ENCODE measurements at places on chromosomes 4 and X.

GRCh38 chrX:14291666-14292500, 237.5 kb upstream of the GLRA2 start:
- no peak for DNase-seq

DNA sequence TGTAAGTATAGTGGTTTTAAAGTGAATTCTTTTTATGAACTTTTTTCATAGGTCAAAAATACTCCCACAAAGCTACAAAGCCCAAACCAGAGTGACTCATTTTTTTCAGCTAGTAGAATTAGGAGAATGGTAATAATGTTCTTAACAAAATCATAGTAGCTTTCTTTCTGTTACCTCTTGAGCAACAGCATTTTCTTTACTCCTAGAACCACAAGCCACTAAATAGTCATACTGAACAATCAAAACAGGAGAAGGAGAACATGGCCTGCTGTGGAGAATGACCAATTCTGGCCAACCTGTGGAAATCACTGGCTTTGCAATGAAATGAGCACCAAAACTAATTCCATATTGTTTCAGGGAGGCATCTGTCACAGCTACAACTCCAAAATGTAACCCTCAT, 112.9 kb downstream of the AMMECR1 start:
- no peak for DNase-seq

GRCh38 chr4:44845993-44846392, 119.6 kb upstream of the GNPDA2 start:
- DNase-seq, result no peak

DNA sequence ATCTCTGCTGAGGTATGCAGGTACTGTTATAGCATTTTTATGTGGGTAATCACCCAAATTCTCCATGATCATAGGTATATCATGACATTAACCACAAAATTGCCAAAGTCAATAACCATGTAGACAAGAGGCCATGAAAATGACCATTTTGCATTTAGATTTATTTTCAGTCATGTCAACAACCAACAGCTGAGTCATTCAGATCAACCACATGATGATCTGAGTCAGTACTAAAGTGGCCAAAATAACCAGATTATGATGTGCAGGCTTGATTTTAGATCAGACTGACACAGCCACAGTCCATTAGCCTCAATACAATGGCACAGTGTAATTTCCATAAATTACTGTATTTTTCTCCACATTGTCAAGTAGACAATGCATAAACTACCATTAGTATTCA, 240.5 kb downstream of the GRIA3 start:
- DNase-seq, result no peak

DNA sequence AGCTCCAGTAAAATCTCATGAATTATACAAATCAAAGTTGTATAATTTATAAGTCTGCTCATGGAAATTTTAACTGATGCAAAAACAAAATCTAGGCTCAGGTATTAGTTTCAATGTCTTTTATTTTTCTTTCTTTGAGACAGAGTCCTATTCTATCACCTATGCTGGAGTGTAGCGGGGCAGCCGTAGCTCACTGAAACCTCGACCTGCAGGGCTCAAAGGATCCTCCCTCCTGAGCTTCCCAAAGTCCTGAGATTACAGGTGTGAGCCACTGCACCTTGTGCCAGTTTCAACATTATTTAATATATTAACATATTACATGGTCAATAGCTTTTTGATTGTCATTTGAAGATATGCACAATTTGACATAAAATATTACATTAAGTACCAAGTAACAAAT, 678.7 kb downstream of the ARAP2 start:
- DNase-seq, result no peak

GRCh38 chr4:99808260-99808857, 8.3 kb upstream of the DAPP1 start:
- peak; percentile 60 for DNase-seq

DNA sequence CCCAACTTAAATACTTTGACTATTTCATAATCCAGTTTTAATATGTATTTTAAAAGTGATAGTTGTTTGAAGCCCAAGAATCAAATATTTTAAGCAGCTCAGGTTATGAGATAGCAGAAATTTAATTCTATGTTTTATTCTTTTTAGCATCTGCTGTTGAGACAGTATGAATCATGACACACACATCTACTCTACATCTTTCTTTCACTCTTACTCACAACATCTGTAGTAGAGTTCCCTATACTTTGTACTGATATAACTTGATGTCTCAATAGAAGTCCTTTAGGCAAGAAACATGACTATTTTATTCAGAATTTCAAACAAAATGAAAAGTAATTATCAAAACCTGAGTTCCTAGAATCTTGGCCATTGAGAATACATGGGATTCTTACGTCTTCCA, 187.9 kb upstream of the GNPDA2 start:
- no peak for DNase-seq

DNA sequence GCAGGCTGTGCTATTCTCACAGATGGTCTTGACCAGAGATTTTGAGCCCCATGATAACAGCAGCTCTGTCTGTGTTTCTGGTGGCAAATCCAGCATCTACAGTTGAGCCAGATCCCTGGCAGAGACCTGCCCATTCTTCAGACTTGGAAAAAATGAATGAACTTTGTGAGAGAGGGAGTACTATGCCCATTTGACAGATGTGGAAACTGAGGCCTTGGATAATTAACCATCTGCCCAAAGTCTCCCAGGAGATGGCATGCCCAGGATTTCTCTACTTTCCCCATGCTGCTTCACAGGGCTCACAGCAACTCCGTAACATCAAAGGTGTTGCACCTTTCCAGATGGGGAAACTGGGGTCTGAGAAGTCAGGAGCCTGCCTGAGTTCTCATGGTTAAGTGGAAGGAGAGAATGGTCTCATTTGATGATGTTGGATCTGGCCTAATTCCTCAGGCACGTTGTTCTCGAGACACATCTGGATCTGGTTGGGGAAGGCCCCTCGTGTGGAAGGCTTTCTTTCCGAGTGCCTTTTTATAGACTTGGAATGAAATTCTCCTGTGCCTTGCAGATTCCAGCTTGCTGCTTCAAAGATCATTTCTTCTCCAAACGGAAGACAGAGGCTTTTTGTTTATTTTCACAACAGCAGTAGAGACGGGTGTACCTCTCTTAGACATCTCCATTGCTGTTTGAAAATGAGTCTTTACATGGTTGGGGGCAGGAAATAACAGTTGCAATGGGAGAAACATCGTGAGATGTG, 73.3 kb upstream of the STX18 start:
- no peak for DNase-seq

DNA sequence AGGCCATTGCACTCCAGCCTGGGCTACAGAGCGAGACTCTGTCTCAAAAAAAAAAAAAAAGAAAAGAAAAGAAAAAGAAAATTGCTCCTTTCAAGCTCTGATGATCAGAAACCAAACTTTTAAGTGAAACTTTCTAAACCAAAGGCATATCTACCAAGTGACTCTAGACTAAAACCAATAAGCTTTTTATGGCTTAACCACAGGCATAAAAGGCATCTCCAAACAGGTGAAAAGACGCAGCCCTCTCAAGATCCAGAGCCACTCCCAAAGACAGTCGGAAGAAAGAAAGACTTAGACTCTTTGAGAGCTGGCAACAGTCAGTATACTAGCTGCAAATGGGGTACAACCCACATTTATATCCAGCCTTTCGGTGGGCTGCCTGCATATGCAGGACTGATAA, 117.1 kb upstream of the AP1S2 start:
- no peak for DNase-seq

- DNase-seq, result no peak
These were observed 84.1 kb downstream of the NHS start for GRCh38 chrX:17459008-17459611.

DNA sequence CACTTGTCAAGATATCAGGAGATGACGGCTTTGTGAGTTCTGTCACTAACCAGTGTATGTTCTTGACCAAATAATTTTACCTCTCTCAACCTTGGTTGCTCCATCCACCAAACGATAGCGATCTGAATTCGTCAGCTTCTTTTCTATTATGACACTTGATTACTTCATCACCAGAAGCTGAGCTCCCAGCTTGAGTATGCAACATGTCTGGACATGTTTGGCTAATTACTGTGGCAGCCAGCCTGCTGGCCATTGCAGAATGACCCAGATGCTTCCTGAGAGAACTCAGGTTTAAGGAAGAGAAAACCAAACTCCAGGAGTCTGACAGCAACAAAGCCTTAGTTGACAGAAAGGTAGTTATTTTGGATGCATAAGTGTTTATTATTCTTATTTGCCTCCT, 46.4 kb upstream of the PARM1 start:
- DNase-seq, result no peak

- DNase-seq, result peak; percentile 15
These were observed 26.6 kb downstream of the ZRSR2 start for GRCh38 chrX:15816886-15817285.

- no peak for DNase-seq
These were observed 41.7 kb downstream of the SEPTIN11 start for GRCh38 chr4:76991161-76991660.

DNA sequence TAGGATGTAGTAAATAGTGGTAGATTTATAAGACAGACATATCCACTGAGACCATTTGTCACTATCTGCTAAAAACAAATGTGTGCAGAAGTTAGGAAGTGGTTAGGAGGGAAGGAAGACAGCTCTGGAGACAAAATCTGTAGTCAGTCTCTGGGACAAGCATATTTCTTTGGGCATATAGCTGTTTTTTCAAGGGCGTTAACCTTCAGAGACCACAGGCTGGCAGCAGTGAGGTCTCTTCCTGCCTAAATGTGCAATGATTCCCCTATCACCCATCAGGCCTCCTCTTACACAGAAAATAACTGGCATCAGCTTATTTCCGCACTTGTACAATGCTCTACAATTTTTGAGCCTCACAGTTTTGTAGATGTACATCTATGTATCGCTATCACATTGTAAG, 6.5 kb downstream of the TMEM150C start:
- no peak for DNase-seq

- DNase-seq, result no peak
These were observed 86.8 kb upstream of the NPFFR2 start for GRCh38 chr4:71944956-71945355.

DNA sequence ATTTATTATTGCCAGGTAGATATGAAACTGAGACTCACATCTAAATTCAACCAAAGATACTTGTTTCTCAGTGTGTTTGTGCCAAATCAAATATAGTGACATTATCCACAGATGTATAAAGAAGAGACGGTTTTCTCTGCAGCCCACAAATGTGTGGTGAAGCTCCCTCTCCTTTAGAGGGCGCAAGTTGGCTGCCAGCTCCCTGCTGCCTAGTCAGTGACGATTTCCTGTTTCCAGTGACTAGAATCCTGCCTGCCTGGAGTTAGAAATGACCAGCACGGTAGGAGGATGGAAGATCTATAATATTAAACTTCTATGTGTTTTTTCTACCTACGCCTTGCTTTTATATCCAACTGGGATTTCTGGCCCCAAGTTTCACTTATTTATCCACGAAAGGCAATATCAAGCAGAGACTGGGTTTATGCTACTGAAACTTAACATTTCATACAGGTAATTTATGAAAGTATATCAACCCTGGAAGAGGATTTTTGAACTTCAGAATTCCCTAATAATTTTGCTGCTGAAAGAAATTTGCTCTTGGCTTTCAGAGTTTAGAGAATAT, 1793.7 kb upstream of the TENM3 start:
- no peak for DNase-seq

GRCh38 chr4:84596826-84597225, 13.9 kb downstream of the CDS1 start:
- no peak for DNase-seq

DNA sequence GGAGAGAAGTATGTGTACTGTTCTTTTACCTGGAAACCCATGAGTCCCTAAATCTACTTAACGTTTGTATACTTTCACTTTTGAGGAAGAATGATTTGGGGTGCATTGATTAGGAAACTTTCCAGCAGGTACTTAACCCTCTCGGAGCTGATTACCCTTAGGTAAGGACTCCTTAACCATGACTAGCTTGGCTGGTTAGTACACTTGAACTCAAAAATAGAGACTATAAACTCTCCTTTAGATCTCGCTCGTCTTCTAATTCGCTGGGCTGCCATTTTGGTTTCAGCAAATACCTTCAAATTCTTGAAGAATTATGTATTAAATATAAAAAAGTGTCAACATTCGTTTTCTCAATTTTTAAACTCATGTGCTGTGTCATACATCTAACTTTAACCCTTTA, 2.0 kb downstream of the USP9X start:
- DNase-seq, result no peak

DNA sequence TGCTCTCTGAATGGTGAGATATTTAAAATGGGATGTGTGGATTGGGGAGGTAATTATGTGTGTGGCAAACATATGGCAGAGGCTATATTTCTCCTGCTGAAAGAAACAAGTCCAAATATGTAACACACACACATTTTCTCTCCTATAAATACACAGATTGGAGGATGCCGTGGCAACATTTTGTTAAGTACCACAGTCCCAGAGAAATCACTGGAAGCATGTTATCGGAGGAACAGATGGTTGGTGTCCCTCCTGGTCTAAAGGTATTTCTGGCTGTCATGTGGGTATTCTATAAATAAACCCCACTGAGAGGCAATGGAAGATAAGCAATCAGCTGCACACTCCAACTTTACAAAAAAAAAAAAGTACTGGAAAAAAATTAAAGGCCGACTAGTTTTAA, 528.3 kb upstream of the BOD1L1 start:
- DNase-seq, result no peak

DNA sequence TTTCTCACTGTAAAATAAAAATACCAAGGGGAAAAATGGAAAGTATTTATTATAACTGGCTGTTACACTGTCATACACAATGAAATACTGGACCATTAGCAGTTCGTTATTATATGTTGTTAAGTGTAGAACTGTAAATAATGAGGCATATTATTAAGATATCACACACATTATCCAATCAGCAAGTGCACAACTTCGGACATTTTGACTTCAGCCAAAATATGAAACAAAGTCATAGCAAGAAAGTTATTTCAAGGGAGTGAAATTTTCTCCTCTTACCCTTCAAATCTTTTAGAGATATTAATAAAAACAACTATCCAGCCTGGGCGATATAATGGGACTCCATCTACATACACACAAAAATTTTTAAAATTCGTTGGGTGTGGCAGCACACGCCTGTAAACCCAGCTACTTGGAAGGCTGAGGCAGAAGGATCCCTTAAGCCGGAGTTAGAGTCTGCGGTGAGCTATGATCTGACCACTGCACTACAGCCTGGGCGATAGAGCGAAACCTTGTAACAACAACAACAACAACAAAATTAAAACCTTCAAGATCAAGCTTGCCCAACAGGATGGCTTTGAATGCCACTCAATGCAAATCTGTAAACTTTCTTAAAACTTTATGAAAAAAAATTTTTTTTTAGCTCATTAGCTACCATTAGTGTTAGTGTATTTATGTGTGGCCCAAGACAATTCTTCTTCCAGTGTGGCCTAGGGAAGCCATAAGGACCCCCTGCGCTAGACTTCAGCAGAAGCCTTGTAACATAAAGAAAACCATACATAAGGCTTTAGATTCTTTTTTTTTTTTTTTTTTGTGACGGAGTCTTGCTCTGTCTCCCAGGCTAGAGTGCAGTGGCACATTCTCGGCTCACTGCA, 1.3 kb upstream of the CISD2 start:
- no peak for DNase-seq

Measured in stimulated activated CD8-positive, alpha-beta memory T cell treated with anti-CD3 and anti-CD28 coated beads, Interleukin-7, amount 100 ng/mL, for 4 hours (primary cell).